ENCODE measurements at places on chromosomes 4 and X.

DNA sequence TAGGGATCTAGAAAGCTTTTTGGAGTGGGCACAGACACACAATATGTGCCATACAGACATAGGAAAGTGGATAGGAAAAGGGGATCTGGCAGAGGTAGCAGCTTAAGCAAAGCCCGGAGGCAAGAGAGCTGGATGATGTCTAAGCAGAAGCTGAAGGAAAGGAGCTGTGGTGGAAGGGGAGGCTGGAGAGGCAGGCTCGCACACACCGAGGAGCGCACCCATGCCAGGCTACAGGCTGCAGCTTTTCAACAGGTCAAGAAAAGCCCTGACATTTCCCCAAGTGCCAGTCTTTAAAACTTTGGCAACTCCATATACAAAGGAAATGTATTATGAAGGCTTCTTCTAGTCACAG lies 67.4 kb downstream of the SOWAHB start:
- no peak for DNase-seq

DNA sequence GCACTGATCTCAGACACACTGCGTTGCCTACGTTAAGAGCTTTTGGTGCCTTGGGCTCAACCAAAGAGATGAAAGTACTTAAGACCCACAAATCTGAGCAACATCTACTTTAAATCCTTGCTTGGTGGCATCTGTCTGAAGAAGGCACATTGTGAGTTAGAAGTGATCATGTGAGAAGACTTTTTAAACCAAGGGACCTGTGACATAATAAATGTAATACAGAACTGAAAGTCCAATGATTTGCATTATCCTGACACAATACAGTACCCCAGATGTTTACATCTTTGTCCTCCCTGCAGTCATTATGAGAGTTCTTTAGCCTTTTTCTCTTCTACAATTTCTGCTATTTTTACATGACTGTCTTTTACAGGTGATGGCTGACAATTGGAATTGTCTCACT lies 96.7 kb upstream of the FTHL17 start:
- no peak for DNase-seq

- no peak for DNase-seq
Measured at GRCh38 chr4:67853336-67853735, 30.5 kb downstream of the TMPRSS11D start.

GRCh38 chr4:83639849-83640493 lies 104.1 kb downstream of the GPAT3 start:
- DNase-seq, result peak; percentile 36

DNA sequence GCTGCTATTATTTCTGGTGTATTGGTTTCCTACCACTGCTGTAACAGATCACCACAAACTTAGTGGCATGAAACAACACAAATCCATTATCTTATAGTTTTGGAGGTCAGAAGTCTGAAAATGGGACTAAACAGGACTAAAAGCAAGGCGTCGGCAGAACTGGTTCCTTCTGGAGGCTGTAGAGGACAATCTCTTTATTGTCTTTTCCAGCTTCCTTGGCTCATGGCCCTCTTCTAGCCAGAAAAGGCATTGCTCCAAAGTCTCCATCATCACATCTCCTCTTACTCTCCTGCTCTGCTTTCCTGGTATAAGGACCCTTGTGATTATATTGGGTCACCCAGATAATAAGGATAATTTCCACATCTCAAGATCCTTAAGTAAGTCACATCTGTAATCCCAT lies 121.9 kb downstream of the CLCN4 start:
- no peak for DNase-seq

GRCh38 chr4:66750273-66750672 lies 795.0 kb downstream of the CENPC start:
- DNase-seq, result no peak

GRCh38 chrX:96979766-96980165 lies 96.1 kb downstream of the RPA4 start:
- no peak for DNase-seq

- no peak for DNase-seq
Measured at GRCh38 chr4:114136069-114136468, 156.6 kb upstream of the ARSJ start.

GRCh38 chr4:26568446-26568994 lies 15.4 kb upstream of the TBC1D19 start:
- peak; percentile 76 for DNase-seq

DNA sequence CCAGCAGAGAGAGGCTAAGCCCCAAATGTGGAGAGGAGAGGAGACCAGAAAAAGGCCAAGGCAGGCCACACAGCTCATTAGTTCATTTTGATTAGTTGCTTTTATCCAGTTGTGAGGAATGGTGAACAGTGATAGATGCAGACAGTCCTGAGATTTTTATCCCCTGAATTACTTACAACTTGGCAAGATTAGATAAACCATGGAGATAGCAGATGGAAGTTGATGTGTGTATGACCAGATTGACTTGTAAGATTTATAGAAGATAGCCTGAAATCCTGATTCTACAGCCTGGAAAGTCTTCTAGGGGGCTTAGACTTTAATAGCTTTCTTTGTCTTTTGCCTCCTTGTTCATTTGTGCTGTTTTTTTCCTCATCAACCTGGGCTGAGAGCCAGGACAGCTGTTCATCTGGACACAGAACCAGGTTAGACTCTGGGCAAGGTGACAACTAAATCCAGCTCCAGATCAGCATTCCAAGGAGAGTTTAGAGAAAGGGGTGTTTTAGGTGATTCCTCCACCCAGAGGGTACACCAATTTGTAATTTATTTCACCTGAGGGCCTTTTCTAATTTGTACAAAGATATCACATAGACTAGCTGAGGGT lies 215.5 kb downstream of the SPATA18 start:
- no peak for DNase-seq

- no peak for DNase-seq
Measured at GRCh38 chr4:187910741-187911140, 84.8 kb upstream of the ZFP42 start.

DNA sequence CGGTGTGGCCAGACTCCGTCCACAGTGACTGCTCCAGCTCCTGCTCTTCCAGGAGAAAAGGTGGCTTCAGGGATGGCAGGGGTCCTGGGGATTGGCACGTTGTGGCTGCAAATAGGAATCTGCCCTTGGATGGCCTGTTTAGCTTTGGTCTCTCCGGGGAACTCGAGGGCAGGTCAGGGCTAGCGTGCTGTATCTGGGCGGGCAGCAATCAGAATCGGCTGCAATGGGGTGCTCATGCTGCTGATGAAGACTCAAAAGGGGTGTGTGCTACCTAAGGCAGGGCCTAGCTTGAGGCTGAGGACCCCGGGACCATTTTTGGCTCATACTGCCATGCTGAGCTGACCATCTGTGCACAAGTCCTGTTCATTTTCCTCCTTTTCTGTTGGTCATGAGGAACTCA lies 51.3 kb downstream of the RGS12 start:
- DNase-seq, result no peak

GRCh38 chr4:38591617-38592337 lies 72.2 kb upstream of the KLF3 start:
- DNase-seq, result no peak

DNA sequence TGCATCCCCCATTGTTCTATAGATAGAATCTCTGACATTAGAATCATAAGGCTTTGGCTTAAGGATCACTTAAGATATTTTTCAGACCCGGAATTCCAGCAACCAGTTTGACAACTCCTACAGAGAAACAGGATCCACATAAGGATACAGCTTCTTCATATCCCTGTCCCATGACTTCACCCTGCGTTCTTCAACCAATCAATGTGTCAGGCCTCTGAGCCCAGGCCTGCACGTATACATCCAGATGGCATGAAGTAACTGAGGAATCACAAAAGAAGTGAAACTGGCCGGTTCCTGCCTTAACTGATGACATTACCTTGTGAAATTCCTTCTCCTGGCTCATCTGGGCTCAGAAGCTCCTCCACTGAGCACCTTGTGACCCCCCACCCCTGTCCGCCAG lies 85.1 kb downstream of the MFAP3L start:
- no peak for DNase-seq

DNA sequence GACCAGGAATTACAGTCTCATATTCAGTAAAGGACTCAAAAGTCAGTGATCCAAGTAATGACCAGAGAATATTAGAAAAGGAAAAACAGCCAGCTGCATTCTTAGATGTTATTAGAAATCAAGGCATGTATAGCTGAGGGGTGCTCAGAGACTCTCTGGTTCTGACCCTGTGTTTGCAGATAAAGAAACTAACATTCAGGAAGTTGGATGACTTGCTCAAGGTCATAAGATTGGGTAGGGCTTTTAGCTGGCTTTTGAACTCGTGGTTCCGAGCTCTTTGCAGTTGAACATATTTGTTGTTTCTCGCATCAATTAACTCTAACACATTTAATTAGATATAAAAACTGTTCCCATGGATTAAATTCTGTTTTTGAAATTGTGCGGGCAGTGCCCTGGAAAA lies 62.5 kb upstream of the ENPP6 start:
- DNase-seq, result no peak

DNA sequence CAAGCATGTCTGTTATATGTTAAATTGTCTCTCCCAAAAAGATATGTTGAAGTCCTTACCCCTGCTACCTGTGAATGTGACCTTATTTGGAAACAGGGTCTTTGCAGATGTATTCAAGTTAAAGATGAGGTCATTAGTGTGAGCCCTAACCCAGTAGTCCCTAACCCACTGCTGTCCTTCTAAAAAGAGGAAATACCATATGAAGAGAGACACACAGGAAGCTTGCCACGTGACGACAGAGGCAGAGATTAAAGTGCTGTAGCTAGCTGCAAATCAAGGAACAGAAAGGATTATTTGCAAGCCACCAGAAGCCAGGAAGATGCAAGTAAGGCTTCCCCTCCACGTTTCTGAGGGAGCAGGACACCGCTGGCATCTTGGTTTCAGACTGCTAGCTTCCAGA lies 150.1 kb downstream of the HNRNPD start:
- DNase-seq, result no peak

DNA sequence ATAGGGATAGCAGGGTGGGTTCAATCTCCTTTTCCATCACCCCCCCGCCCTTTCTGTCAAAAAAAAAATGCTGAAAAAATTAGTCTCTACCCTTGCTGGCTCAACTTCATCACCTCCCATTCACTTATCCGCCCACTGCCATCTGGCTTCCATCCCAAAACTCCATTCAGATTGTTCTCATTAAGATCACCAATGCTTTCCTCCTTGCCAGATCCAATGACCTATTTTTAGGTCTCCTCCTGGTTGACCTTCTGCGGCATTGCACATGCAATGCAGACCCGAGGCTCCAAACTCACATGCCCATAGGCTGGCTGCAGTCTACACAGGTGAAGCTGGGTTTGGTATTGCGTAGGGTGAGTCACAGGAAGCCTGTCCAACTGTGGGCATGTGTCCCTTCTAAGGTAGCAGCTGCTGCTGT lies 21.1 kb upstream of the STIM2 start:
- no peak for DNase-seq

- DNase-seq, result no peak
Measured at GRCh38 chr4:181962321-181962720, 280.9 kb upstream of the TENM3 start.

GRCh38 chr4:89248879-89249281 lies 58.7 kb downstream of the GPRIN3 start:
- no peak for DNase-seq

- DNase-seq, result no peak
Measured at GRCh38 chr4:69167300-69167699, 47.2 kb downstream of the UGT2B11 start.

DNA sequence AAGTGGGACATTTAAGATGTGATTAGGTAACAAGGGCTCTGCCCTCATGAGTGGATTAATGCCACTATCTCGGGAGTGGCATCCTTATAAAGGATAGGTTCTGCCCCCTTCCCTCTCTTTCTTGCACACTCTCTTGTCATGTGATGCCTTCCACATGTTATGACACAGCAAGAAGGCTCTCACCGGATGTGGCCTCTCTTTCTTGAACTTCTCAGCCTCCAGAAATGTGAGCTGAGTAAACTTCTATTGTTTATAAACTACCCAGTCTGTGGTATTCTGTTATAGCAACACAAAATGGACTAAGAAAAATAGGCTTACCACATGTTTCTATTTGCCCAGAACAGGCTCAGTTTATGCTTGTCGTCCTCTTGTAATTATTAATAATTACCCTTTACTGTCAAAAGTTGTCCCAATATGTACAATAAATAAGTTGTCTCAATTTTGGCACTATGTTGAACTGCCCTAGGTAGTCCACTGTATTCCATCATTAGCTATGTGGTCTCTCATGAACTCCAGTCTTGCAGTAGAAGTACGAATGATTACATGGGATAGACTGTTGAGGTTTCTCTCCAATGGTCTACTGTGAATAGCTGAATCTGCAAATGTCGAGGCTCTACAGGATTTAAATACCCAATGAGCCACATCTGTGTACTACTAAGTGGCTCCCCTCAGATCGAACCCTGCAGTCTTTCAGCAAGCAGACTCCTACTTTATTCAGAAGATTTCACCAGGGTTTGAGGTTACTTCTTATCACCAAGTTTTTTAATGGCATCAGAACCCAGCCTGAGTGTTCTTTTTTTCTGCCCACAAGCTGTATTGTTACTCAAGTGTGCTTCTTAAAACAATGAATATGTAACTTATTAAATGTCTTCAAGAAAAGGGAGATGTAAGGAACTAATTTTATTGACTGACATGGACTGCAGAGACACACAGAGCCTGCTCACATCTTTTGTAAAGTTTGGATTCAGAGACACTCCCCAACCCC lies 102.0 kb upstream of the LEF1 start:
- peak; percentile 54 for DNase-seq

DNA sequence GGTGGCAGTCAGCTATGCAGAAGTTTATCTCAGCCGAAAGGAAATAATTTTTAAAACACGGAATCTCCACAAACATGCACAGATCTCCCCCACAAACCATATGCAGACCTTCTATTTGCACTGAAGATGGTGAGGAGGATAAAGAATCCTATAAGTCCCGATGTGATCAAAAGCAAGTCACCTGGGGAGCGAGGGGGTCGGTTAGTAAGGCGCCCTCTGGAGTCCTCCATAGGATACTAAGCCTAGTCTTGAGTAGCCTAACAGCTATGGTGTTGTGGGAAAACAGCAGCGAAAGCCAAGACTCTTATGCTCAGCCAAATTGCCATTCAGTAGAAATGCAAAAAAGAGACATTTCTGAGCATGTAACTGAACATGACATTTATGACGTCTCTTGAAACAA lies 210.9 kb downstream of the FRMPD4 start:
- DNase-seq, result no peak

DNA sequence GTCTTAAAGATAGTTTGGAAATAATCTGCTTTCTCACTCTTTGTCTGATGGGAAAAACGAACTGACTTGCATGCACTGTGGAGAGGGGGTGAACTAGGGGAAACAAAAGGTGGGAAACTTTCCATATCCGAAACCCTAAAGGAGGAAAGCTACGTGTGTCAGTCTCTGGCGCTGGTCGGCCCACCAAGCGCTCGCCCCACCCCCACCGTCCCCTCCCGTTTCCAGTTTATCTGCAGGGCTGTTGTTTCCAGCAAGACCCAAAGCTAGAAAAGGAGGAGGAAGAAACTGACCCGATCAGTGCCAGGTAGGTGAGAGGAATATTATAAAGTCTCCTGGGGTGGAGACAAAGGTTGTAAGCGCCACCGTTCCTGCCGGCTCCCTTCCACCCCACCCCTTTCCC lies 552 bp downstream of the TCEAL9 start:
- DNase-seq, result no peak

DNA sequence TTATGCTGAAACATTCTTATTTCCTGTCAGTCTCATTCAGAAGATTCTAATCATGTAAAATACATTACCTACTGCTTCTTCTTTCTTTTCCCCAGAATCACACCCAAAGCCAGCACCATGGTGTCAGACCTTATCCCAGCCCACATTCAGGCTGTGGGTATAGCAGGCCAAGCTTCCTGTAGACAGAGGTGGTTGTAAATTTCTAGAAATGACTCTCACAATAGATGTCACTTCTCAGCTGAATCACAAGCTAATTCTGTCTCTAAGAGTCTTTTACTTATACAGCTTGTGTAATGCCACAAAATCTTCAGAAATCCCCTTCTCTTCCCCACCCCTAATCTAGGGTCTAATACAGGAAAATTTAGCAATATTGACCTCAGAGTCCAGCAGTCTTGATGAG lies 239.6 kb downstream of the PARM1 start:
- no peak for DNase-seq

Measured in brain pericyte (primary cell).